ENCODE measurements at places on chromosomes 1 and 21.

- no peak for DNase-seq
These were observed 205.1 kb upstream of the EDN2 start for GRCh38 chr1:41689558-41689981.

DNA sequence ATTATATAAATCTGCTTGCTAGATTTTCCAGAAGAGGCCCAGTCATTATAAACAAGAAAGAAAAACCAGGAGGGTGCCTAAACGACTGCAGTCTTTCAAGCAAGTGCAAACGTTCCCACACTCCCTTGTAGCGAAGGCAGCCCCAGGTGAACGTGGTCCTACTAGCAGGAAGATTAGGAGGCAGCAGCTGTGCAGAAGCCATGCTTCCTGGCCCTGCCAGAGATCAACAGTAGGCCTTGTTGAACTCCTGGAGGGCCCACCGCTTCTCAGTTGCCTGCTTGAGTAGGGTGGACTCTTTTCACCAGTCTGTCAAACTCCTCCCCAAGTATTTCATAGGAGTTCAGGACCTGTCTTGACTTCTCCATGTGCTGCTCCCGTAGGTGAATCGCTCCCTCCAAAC, 163.0 kb upstream of the GORAB start:
- no peak for DNase-seq

DNA sequence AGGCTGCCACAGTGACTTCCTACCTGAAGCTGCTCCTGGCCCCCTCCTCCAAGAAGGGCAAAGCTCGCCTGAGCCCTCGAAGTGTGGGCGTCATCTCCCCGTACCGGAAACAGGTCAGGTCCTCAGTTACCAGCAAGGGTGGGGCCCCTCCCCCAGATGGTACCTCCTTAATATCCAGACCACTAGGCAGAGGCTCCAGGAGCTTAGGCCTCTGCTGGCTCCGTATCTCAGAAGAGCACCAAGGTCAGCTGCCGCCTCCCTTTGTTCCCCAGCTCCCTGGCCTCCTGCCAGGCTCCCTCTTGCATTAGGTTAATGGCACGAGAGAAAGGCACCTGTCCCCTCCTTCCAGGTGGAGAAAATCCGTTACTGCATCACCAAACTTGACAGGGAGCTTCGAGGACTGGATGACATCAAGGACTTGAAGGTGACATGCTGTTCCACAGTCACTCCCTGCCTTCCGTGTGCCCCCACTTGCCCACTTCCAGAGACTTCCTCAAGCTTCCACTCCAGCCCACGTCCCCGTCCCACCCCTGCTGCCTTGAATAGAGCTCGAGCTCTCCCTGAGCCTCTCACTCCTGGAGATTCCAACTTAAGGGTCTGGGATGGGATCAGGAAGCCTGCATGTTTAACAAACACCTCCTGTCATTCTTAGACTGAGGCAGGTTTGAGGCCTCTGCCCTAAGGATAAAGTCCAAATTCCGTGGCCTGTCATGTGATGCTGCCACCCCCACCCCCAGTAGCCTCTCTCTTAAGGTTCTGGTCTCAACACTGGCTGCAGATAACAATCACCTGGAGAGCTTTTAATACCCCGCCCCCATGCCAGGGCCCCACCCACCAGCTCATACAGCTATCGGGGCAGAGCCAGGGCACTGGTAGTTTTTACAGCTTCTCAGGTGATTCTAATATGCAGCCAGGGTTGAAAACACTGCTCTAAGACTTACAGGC, 8.3 kb downstream of the RHOC start:
- no peak for DNase-seq

- no peak for DNase-seq
These were observed 66.7 kb downstream of the HTR6 start for GRCh38 chr1:19731311-19731821.

- no peak for DNase-seq
These were observed 122.2 kb upstream of the HOOK1 start for GRCh38 chr1:59692591-59692990.

Data from NT2/D1 (cell line).